ENCODE measurements at places on chromosomes 16 and 17.

DNA sequence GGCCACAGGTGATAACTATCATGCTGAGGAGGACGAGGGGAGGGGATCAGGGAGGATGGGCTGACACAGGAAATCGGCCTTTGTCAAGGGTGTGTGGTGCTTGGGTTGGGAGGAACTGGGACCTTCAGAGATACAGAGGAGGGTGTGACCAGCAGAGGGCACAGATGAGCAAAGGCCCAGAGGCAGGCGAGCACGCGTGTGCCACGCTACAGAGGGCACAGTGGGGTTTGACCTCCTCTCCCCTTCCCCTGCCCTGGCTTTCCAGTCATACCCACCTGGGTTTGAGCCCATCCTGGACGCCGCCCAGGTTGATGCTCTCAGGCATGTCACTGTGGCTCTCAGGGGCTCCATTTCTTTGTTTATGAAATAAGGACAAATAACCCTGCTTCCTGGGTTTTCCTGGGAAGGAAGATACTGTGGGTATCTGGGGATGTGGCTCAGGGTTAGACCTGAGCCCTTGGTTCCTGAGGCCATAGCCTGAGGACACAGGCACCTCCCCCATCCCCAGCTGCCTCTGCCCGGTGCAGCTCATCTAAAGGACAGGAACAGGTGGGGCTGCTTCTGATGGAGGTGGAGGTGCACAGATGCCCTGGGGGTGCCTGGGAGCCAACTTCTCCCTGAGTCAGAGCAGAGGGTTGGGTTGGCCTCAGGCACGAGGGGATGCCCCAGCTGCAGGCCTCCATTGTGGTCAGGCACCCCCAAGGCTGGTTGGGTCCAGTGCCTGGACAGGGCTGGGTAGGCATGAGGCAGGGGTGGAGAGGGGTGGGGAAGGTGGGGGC is 51.8 kb downstream of the BEAN1 start:
- peak; percentile 89 for DNase-seq

- no peak for DNase-seq
Measured at GRCh38 chr17:80762076-80762475, 217.4 kb downstream of the RPTOR start.

DNA sequence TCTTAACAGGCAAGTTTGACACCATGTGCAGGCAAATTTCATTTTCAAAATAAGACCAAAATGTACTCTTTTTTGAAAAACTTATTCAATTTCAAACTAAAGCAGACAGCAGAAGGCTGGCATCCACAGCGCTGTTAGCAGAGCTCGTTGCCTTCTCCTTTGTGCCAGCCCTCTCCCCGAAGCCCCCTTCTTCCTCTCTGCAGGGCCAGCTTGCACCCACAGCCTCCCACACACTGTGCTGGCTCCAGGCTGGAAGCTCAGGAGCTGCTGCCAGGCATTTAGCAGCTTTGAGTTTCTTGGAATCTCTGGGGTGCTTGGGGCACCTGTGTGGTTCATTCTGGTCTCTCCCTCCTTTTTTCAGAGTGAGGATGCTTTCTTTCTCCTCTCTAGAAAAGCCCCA is 37.7 kb downstream of the GP2 start:
- no peak for DNase-seq

DNA sequence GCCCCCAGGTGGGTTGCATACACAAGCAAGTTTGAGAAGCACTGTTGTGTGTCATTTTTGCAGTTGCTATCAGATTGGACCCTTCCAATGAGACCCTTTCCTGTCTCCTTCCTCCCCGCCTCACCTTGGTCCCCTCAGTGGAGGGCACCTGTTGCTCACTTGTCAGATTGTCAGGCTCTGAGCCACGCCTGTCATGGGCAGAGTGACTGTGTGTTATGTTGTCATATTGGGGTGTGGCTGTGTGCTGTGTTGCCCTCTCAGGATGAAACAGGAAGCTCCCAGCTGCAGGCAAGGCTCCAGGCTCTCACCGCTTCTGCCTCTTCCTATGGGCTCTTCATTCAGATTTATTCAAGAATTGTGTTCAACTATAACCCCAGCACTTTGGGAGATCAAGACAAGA is 302.9 kb downstream of the CPPED1 start:
- peak; percentile 26 for DNase-seq

DNA sequence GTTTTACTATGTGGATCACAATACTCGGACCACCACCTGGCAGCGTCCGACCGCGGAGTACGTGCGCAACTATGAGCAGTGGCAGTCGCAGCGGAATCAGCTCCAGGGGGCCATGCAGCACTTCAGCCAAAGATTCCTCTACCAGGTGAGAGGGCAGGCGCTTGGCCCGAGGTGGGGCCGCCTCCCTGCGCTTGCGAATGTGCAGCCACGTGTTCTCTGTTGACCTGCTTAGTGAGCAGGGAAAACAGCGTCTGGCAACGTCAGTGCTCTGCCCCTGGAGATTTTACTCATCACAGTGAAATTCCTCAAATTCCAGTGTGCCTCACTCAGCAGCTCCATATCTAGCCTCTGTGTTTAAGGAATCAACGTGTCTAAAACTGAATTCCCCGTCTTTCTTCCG is 33.4 kb upstream of the CLEC18A start:
- DNase-seq, result no peak

DNA sequence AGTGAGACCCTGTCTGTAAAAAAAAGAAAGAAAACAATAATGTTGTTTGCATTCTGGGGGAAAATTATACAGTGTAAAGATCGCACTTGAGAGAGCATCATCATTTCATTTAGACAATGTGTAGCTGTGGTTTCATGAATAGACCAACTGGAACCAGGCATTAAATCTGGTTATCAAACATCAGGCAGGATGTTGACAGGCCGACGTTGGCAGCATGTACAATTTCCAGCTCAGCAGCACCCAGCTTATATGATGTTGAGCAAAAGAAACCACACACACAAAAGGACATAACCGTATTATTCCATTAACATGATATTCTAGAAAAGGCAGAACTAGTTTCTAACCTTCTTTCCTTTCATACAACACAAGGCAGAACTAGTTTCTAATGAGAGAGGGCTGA is 5.8 kb downstream of the MARVELD3 start:
- no peak for DNase-seq

GRCh38 chr16:30721606-30722005 is 22.6 kb downstream of the SRCAP start:
- DNase-seq, result no peak

GRCh38 chr17:76869496-76870376 is 1.5 kb downstream of the MGAT5B start:
- DNase-seq, result no peak

GRCh38 chr16:57756424-57757325 is 21.1 kb downstream of the KATNB1 start:
- DNase-seq, result no peak

DNA sequence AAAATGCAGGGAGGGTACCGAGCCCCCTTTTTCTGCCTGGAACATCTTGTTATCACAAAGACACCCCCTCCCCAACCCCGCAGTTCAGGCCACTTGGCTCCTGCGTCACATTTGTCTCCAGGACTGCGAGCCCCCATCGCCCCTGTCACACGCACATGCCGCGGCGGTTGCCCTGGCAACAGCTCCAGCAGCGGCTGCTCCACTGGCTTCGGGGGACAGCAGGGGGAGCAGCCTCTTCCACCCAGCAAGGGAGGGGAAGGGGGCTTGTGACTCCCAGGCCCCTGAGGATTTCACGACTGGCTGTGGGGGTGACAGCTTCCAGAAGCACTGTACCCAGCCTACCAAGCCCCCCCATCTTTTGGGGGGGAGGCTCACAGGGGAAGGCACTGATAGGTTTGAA is 2.6 kb downstream of the BAIAP3 start:
- no peak for DNase-seq

GRCh38 chr16:86649875-86650274 is 71.5 kb downstream of the FOXL1 start:
- DNase-seq, result no peak

- DNase-seq, result peak; percentile 58
Measured at GRCh38 chr17:3762922-3763776, 37.8 kb downstream of the ITGAE start.

DNA sequence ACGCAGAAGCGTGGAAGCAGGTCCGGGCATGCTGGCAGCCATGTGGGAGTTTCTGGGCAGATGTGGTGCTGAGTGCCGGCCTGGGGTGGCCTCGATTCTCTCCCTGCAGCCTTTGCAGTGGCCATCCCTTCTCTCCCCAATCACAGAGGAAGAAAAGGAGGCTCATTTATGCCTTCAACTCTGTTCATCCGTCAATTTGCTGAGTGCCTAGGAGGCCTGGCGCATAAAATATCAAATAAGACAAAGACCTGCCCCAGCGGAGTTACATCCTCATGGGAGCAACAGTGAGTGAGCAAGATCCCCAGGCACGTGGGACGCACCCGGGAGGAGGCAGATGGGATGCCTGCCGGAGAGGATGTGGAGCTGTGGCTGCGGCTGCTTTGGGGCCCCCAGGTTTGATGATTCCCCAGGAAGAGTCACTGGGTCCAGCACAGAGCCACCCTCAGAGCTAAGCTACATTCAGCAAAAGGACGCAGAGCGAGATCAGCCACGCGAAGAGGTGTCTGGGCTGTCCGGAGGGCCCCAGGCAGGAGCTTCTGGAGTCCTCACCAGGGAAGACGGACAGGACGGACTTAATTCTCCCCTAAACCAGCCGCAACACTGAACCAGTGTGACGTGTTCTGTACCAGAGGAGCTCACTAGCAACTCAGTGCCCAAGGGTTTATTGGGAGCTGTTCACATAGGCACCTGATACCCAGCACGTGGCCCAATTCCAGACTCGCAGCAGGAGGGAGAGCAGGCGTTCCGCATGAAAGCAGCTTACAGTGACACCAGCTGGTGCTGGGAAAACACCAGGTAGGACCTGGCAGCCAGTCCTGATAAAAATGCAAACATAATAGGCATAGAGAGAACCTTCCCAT is 11.3 kb downstream of the CA5A start:
- no peak for DNase-seq

- peak; percentile 71 for DNase-seq
Measured at GRCh38 chr17:74852237-74853047, 7.2 kb downstream of the GRIN2C start.

GRCh38 chr16:66549284-66550131 is at the start of gene TK2:
Gene TK2, minus strand, starts transcription at chr16:66550122. Its CDS starts 61 bp downstream, at chr16:66550061.
- peak; percentile 82 for DNase-seq

- DNase-seq, result no peak
Measured at GRCh38 chr17:47404875-47405274, 81.1 kb downstream of the EFCAB13 start.

GRCh38 chr17:62206550-62206949 is 141.5 kb upstream of the MED13 start:
- no peak for DNase-seq

DNA sequence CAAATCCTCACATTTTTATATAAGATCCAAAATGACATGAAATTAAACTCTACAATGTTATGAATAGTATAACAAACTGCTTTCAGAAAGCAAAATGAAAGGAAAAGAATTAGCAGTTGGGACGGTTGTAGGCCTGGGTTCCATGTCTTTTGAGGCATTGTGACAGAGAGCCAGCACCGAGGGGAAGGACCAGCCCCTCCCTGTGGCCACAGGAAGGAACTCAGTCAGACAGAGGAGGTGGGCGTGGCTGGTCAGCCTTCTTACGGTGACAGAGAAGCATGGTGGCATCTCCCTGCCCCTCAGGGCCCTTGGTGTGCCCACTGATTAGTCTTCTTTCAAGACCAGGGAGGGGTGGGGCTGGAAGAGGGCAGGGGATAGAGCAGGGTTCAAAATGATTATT is 5.7 kb downstream of the ZNF319 start:
- DNase-seq, result peak; percentile 60

DNA sequence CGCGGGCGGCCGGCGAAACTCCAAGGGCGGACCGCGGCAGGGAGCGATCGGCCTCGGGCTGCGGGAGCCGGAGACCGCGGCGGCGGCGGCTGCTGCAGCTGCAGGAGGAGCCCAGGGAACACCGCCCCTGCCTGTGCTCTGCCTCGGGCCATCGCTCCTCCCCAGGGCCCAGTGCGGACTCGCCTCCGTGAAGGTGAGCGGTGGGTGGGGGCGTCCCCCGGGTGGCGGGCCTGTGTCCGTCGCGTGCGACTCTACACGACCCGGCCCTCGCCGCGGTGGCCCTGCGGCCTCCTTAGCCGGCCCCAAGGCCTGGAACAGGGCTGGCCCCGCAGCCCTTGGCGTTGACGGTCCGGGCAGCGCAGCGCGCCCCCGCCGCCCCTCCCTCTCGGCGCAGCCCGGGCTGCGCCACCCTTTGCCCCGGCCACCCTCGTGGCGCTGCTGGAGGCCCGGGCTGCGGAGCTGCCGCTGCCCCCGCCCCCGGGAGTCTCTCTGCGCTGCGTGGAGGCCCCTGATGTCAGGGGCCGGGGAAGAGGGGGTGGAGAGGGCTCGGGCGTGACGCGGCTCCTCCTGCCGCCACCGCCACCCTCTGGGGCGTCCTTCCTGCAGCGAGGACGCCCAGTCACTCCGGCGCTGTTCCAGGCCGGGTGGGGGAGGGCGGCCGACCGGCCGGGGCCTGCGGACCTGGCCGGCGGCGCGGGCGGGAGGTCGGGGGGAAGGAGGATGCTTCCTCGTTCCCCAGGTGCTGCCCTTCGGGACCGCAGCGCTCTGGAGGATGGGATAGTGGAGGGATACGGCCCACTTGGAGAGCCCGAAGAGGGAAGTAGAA is 485 bp downstream of the DYNLL2 start:
- peak; percentile 69 for DNase-seq

DNA sequence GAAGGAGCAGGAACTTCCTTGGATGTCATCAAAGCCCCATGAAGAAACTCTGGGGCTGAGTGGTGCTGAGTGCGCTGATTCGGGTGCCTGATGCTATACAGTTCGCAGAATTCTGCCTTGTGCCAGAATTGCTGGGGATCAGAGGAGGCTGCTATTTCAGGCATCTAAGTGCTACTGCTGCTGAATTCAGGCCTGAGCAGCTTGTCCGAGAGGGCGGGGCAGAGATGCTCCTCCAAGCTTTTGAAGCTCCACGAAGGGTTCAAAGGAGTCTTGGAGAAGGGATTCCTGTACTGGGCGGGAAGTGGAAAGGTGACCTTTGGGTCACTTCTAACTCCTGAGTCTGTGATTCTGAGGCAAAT is 227.8 kb downstream of the CCDC182 start:
- no peak for DNase-seq

DNA sequence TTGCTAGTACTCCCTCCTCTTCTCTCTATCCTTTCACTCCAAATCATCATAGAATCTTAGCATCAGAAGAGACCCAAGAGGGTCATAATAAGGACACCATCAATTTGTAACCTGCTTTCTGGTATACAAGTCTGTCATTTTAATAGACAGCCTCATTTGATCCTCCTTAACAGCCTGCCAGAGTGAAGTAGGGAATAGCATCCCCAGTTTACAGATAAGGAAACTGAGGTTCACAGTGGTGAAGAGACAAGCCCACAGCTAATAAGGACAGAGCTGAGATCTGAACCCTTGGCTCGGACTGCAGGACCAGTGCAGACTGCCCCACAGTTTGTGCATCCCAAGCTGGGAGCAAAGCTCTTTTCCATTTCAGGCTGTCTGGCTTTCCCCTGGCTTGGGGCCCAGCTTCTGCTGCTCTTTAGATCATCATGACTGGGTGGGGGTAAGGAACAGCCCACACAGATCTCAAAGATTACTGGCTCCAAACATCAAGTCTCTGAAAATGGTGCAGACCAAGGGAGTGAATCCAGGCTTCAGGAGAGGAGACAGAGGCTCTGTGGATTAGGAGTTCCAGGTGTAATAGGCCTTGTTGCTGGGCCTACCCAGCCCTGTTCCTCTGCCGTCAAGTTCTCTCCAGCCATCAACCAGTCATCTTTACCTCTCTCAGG is 10.3 kb upstream of the IGFBP4 start:
- DNase-seq, result no peak

- no peak for DNase-seq
Measured at GRCh38 chr16:56475201-56475600, 23.8 kb downstream of the OGFOD1 start.
